Astrocyte of the spinal cord (primary cell): ENCODE measurements at places on chromosomes 1 and 21.
A peak's percentile ranks its signal among the peaks of the same experiment; 100 is the strongest.

DNA sequence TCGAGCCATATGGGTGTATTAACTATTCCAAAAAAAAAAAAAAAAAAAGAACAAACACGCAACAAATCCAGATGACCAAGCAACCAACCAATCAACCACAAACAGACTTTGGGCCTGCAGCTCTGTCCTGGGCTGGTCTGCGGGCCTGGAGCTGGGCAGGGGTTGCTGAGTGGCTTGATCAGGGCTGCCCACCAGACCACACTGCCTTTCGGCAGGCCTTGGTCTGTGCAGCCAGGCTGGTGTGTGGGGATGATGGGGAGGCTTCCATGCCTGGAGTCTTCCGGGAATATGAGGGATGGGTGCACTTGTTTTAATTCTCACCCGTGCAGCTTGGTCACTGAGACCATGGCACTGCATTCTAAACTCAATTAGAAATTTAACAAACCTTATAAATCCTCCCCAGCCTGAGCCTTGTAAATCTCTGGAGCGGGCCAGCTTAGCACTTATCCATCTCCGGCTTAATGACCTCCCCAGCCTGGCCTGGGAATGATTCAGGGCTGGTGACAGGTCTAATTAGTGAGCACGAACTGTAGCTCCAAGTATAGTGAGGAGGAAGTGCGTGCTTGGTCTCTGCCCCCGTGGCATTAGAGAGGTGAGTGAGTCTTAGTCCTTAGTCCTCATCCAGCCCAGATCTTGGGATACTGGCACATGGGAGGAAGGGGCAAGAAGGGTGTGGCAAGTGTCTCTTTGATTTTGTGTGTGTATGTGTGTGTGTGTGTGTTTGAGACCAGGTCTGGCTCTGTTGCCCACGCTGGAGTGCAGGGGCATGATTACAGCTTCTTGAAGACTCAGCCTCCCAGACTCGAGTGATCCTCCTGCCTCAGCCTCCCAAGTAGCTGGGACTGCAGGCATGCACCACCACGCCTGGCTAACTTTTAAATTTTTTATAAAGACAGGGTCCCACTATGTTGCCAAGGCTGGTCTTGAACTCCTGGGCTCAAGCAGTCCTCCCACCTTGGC lies 74.6 kb upstream of the CSF3R start:
- DNase-seq = no peak

GRCh38 chr1:22517956-22518355 lies 45.3 kb upstream of the EPHA8 start:
- DNase-seq = peak; percentile 31

DNA sequence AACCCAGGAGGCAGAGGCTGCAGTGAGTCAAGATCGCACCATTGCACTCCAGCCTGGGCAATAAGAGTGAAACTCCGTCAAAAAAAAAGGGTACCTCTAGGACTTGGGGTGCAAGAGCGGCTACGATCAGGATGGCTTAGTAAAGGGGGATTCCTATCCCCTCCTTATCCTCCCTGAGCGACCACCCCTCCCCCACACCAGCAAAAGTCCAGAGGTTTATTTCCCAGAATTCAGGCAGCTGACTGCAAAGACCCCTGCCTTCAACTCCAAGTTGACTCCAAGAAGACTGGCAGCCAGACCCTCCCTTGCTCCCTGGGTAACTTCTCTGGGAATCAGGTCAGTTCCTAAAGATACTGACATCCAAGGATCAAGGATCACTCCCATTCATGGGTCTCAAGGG lies 12.4 kb upstream of the PRDM16 start:
- no peak for DNase-seq

- no peak for DNase-seq
Observed at GRCh38 chr1:191350938-191351337, 807.3 kb upstream of the RGS18 start.

- no peak for DNase-seq
Observed at GRCh38 chr1:9586147-9586766, 2.5 kb upstream of the TMEM201 start.

GRCh38 chr1:221961532-221962292 lies 219.8 kb upstream of the DUSP10 start:
- DNase-seq = peak; percentile 81

- DNase-seq = no peak
Observed at GRCh38 chr21:26495283-26495849, 77.7 kb downstream of the CYYR1 start.

GRCh38 chr1:55833529-55834091 lies 618.4 kb upstream of the USP24 start:
- DNase-seq = peak; percentile 64

DNA sequence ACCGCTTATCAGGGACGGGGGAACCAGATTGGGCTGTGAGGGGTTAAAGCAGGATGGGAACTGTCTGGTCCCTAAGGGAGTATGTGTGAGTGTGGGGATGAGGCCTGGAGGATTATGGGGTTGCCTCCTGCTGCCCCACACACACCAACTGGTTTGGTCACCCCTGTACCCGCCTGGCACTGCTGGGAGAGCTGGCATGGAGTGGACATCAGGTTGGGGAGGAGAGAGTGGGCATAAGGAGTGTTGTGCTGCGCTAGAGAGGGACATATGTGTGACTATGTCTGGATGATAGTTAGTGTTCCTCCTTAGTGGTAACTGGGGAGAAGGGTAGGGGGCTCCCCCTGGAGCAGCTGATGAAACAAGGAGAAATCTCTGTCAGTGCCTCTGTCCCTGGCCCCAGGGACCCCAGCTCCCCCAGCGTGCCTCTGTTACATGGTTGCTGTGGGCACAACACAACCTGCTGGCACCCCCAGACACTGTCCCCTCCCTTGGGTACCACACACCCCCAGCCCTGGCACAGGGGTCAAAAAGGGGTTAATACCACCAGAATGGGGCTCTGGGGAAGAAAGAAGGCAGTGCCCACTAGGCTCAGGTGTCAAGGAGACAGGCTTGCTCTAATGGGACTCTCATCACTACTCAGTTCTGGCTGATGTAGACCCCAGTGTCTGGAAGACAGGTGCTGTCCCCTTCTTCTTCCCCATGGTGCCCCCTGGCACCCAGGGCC lies 1.9 kb downstream of the ZBTB7B start:
- no peak for DNase-seq

- no peak for DNase-seq
Observed at GRCh38 chr1:39927538-39927937, 25.8 kb upstream of the MYCL start.

- DNase-seq = no peak
Observed at GRCh38 chr21:44578371-44579055, 1.9 kb downstream of the KRTAP10-5 start.

GRCh38 chr1:117392771-117393170 lies 25.5 kb downstream of the MAN1A2 start:
- no peak for DNase-seq

GRCh38 chr1:1140673-1141072 lies 24.8 kb upstream of the C1orf159 start:
- no peak for DNase-seq

DNA sequence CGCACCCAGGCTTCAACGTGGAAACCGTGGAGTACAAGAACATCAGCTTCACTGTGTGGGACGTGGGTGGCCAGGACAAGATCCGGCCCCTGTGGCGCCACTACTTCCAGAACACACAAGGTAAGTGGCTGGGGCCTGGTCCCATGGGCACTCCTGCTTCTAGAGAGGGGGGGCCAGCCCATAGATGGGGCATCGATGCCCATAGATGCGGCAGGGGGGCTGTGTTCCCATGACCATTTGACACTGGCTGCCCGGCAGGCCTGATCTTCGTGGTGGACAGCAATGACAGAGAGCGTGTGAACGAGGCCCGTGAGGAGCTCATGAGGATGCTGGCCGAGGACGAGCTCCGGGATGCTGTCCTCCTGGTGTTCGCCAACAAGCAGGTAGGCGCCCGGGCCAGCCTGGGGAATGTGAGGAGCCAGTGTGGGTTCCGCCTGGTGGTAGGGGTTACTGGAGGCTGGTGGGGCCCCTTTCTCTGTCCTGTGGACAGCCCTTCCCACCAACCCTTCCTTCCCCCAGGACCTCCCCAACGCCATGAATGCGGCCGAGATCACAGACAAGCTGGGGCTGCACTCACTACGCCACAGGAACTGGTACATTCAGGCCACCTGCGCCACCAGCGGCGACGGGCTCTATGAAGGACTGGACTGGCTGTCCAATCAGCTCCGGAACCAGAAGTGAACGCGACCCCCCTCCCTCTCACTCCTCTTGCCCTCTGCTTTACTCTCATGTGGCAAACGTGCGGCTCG lies 5.6 kb downstream of the C1orf35 start:
- no peak for DNase-seq

- no peak for DNase-seq
Observed at GRCh38 chr21:42388740-42389448, 7.0 kb downstream of the TMPRSS3 start.
